CD4-positive, alpha-beta T cell treated with Interleukin-1 beta for 1 hour (primary cell): ENCODE measurements at places on chromosomes 7 and 10.

DNA sequence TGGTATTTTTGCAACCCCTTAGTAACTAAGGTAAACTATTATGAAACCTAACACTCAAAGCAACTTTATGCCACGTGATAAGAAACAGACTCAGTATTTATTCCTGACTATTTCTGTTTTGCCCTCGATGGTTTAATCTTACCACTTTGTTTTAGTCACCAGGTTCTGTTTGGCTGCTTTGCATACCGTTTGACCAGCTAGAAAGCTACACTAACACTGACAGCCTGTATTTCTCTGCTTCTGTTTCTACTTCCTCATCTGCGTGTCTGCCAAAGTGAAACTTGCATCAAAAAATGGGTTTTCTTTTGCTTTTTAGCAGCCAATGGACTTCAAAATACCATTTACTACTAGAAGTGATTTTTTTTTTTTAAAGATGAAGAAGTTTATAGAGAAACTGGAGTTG is 802.5 kb downstream of the GRM8 start:
- DNase-seq, result no peak

GRCh38 chr7:13217768-13218167 is 530.3 kb downstream of the ARL4A start:
- no peak for DNase-seq

DNA sequence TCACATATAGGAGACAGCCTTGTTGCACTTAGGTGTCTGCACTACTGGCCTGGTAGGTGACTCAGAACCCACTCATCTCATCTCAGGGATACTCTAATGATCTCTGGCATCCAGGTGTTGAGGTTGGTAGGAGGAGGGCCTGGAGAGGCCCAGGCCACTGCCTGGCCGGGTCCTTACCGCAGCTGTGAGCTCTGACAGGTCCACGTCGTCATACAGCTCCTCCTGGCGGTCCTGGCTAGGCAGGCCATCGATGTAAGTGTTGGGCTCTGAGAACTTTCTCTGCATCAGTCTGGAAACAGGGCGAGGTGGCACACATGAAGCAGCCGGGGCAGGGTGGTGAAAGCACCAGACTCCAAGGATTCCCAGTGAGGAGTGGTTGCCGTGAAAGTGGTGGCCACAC is 62.1 kb downstream of the VWA2 start:
- no peak for DNase-seq

- no peak for DNase-seq
Observed at GRCh38 chr7:159094919-159095915, 49.5 kb downstream of the VIPR2 start.

DNA sequence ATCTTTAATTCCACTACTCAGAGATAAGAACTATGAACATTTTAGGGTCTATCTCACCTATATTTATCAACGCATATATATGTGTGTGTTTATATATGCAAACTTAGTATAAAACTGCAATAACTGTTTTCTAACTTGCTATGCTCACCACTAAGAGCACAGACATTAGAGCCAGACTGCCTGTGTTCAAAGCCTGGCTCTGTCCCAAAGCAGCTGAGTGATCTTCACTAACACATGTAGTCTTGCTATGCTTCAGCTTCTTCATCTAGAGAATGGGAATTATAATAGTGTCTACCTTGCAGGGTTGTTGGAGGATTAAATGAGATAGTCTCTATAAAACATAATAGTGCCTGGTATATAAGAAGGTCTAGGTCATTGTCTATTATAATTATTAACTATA is 165.5 kb downstream of the MAGI2 start:
- DNase-seq, result no peak

DNA sequence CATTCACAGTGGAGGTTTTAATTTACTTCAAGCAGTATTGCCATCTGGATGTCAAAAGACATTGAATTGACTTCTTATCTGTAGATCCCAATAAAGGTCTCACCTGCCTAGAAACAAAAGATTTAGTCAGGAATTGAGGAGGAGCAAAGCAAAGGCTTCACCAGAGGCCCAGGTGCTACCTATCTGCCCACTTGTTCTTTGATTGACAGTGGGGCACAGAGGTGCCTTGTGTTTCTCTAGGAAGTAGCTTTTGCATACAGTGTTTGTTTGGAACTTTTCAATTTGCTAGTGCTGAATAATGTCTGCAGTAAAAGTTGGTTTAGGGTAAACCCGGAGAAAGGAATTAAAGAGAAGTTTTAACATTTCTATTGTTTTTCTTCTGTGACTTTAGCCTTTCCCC is 40.4 kb downstream of the AUTS2 start:
- no peak for DNase-seq

GRCh38 chr7:103981003-103981423 is 8.4 kb downstream of the RELN start:
- DNase-seq, result no peak

GRCh38 chr10:28105561-28105960 is 106.7 kb upstream of the ODAD2 start:
- DNase-seq, result no peak

GRCh38 chr10:126187399-126187798 is 200.9 kb downstream of the ADAM12 start:
- DNase-seq, result no peak
